ENCODE measurements at places on chromosomes 6 and 20.

DNA sequence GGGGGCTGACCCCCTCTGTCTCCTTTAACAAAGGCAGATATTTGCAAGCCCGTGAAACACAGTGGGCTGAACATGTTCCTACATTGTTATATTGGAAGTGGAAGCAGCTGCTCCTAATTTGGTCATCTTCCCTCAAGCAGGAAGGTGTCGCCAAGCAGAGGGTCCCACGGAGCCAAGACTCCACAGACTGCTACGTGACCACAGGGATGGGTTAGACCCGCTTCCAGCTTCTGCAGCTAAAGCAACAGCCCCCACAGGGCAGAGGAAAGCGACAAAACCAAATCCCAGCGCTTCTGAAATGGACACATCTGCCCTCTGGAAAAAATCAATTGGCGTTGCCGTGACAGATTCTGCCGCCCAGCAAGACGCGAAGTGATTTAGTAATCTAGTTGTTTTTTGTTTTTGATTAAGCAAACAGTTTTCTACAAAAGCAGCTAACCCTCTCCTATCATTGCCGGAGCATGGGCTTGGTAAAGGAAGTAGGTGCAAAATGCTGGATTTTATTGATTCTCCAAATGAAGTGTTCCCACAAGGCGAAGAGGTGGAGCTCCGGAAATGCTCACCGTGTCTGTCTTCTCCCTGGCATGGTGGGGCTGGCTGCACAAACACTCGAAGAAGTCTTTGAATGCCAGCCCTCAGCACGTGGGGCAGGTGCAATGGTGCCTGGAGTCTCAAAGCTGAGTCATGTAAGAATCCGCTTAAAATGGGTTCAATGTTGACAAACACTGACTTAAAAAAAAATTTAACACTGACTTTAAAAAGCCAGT, 79.4 kb upstream of the FRMD1 start:
- no peak for DNase-seq

DNA sequence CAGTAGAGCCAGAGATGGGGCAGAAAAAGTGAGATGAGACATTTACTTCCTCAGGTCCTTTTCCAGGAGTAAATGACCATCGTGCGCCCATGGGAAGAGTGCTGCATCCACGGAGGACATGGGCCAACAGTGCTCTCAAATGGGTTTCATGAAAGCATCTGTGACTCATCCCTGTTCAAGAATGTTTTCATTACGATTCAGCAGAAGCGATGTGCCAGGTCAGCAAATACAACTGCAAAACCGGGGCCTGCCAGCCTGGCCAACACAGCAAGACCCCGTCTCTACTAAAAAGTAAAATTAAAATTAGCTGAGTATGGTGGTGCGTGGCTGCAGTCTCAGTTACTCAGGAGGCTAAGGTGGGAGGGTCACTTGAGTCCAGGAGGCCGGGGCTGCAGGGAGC, 125.1 kb downstream of the LY86 start:
- DNase-seq: no peak

GRCh38 chr6:18893540-18894269, 506.6 kb downstream of the RNF144B start:
- DNase-seq: no peak

DNA sequence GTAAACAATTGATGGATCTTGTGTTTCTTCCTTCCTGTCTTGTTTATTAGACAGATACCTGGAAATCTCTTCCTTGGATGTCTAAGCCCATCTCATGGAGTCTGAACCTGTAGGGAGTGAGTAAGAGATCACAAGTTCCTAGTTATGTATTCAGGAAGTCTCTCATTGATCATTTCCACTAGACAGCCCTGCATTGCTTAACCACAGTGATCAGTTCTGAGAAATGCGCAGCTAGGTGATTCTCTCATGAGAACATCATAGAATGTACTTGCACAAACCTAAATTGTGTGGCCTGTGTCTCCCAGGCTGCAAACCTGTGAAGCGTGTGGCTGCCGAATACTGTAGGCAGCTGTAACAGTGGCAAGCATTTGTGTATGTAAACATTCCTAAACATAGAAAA, 39.1 kb downstream of the FAM120B start:
- no peak for DNase-seq

DNA sequence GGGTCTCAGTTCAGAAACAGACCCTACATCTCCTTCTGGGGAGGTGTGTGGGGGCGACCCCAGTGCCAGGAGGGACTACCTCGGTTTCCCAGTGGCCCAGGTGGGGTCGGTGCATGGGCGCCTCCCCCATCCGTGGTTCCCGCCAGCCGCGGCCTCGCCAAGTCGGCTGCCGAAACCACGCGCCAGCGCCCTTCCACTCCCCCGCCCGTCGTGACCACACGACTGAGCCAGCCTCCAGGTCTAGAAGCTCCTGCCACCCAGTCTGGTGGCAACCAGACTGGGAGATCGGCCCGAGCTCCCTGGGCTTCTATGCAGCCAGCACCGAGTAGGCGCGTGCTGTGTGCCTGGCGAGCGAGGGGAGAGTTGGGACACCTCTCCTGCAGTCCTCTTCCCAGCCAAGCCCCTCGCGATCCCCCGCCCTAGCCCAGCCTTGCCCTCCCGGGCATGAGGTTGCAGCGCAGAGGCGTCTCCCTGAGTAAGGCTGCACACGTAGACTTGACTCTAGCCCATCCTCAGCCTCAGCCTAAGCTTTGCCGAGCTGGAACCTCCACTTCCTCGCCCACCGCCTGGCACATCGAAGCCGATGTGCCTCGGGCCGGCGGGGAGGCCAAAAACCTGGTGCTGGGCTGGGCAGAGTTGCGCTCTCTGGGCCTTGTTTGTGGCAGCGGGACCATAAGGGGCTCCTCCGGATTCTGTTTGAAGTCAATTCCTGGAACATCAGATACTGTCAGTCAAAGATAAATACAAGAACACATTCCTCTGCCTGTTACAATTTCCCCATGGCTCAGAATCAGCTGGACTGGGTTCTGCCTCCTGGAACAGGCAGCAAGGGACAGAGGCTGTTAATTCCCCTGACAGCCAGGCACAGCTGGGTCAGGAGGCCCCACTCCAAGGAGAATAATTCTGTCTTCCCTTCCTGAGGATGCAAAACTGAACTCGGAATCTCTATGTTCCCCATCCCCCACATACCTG, 1.5 kb upstream of the CPNE5 start:
- peak; percentile 64 for DNase-seq

DNA sequence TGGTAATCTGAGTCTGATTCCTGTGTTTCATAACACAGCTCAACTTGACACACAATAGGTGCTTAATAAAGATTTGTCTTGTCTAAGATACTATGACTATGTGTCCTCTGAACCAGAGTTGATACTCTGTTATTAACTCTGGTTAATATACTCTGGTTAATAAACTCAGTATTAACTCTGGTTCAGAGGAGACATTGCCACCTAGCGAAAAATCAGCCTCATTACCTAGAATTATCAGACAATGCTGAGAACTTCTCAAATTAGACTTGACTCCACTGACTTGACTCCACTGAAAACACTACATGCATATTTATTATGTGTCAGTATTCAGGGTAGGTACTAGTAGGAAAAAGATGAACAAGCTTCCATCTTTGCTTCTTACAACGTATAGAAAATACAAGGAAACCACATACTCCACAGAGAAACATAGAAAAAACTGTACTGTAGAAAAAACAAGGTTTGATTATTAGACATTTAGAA, 73.9 kb downstream of the AHI1 start:
- no peak for DNase-seq

GRCh38 chr6:166573511-166574216, 12.8 kb downstream of the RAMACL start:
- no peak for DNase-seq

DNA sequence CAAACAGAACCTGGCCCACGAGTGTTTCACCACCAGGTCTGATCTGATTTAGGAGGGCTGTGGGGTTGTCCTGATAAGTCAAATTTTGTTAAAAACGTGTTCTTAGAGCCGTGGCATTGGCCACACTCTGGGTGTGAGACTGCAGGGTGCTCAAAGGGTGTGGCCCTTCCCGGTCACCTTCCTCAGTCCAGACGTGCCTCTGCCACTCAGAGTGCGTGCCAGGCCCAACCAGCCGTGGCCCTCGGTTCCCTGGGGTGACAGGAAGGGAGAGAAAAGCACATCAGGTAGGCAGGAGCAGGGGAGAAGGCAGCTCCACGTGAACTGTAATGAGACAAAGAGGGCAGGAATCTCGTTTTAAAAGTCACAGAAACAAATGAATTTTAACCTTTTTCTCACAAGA, 115.4 kb downstream of the FAM120B start:
- no peak for DNase-seq

- DNase-seq: no peak
These were observed 108.8 kb downstream of the HUS1B start for GRCh38 chr6:548091-548490.

DNA sequence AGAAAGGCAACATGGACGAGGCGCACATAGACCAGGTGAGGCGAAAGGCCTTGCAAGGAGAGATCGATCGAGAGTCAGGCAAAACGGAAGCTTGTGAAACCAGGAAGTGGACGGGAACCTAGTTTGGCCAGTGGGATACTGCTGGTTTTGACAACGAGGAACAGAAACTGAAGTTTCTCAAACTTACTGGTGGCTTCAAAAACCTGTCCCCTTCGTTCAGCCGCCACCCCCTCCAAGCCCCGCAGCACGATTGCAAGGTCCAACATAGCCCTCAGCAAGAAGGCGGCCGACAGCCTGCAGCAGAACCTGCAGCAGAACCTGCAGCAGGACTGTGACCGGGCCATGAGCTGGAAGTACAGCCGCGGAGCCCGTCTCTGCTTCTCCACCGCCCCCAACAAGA, 238.0 kb downstream of the KHDC1L start:
- DNase-seq: no peak

GRCh38 chr6:142966294-142966693, 21.3 kb upstream of the HIVEP2 start:
- no peak for DNase-seq

GRCh38 chr20:36745927-36746659, at the start of gene NDRG3:
NDRG3 (minus strand) TSS chr20:36746090; CDS start chr20:36721735, 24,355 bp downstream.
- peak; percentile 95 for DNase-seq

- no peak for DNase-seq
These were observed 198.1 kb downstream of the MTFR2 start for GRCh38 chr6:136052031-136052430.

DNA sequence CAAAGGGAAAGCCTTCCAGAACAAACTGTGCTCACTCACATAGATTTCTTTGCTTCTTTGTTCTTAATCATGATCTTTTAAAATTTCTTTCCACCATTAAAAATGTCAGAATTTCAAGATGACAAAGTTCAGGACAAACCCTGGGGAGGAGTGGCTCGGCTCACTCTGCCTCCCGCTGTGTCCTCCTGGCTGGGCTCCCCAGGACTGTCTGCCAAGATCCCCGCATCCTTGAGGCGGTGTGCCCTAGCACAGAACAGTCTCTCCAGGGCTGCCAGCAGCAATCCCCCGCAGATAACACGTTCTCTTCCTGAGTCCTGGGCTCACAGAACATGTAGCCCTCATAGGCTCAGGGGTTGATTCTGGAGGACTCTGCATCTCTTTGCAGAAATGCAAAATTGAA, 98.4 kb upstream of the KCNG1 start:
- DNase-seq: no peak

DNA sequence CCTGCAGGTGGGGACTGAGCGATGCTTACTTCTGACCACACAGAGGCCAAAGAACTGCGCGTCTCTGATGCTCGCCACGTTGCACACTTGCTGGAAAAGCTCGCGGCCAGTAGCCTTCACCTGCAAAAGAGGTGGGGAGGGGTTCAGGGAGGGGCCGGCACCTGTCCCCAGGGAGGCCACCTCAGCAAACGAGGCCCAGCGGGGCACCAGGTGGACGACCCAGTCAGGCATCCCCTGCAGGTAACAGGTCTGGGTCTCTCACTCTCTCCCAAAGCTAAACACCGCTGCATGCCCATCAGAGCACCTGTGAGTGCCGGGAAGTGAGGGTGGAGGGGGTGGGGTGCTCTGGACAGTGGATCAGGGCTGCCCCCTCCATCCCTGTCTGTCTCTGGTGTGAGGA, 3.8 kb downstream of the FRMD1 start:
- DNase-seq: no peak

DNA sequence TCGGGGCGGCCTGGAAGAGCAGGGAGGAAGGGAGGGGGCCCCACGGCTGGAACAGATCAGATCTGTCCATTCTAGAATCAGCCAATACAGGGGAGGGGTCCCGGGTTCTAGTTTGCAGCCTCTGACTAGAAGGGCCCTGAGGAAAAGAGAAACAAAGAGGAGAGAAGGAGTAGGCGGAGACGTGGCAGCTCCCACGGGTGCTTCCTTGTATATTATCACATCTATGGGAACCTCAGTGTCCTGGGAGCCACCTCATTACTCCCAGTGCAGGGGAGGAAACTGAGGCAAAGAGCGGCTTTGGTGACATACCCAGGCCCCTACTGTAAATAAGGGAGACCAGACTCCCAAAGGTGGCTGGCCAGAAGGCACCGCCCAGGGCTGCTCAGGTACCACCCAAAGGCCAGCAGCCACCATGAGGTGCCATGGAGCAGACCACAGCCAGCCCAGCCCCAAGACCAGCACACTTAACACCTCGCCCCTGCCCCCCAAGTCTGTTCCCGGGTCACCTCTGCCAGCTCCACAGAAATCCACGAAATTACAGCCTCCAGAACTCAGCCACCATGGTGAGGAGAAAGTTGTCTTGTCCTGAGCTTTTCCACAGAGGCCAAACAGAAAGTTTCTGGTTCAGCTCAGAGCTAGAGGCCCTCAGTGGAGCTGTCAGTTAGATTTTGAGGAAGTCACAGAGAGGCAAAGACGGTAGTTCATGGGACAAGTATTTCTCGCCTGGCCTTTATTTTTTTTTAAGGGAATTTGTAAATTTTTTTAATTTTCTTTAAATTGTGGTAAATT, 2.1 kb downstream of the ZC3H12D start:
- DNase-seq: no peak

- DNase-seq: no peak
These were observed 1.3 kb upstream of the TAF4 start for GRCh38 chr20:62066983-62067433.

- peak; percentile 55 for DNase-seq
These were observed 24.1 kb upstream of the ROS1 start for GRCh38 chr6:117449549-117450439.

DNA sequence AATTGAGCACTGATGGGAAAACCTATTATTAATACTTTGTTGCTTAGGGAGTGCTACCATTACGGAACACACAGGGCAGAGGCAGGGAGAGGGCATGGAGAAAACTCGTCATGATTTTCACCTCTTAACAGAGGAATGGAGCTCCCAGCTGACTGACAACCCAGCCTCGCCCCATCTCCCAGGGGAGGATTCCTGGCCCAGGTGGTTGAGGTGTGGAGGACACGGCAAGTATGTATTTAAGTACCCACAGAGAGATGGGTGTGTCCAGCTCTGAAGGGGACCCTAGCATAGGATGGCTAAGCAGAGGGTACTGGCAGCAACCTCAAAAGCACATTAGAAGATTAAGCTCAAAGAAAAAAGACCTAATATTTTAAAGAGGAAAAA, 261.9 kb upstream of the MOCS1 start:
- no peak for DNase-seq

- no peak for DNase-seq
These were observed 11.8 kb downstream of the HLA-B start for GRCh38 chr6:31345026-31345730.
